ENCODE measurements at places on chromosomes 4 and X. TPM values are rescaled to one million over a fixed set of nuclear protein-coding genes. Genes with fewer than 3 reads are reported as not detected.

- peak; percentile 92 for DNase-seq
Observed at GRCh38 chrX:47361538-47362511, 8.6 kb upstream of the ZNF157 start.

DNA sequence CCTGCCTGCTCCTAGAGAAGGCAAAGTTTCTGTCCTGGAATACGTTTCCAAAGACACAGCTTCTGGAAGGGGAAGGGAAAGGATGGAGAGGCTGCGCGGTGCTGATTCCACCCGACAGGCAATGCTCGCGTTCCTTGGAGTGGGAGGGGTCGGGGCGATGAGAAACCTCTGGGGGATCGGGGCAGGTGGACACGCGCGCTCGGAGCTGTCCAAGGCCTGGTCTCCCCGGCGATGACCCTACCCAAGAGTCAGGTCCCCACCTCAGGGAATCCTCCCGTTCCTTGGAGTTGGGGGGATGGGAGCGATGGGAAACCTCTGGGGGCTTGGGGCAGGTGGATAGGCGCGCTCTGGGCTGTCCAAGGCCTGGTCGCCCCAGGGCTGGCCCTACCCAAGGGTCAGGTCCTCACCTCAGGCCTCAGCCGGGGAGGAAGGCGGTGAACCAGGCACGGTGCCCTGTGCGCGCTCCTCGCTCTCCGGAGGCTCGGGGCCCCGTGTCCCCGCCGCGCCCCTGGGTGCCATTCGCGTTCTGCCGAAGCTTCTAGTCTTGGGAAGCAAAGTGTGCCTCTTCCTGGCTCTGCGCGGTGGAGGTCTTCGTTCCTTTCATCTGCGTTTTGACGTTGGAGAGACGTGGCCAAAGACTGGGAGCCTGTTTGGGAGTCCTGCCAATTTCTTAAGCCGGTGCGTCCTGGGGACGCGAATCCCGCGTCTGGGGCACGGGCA, 10.6 kb upstream of the SHOX start:
- DNase-seq: peak; percentile 23

GRCh38 chr4:8697826-8698225, 105.3 kb downstream of the CPZ start:
- DNase-seq: peak; percentile 76

- peak; percentile 17 for DNase-seq
Observed at GRCh38 chr4:2360396-2360730, 58.1 kb downstream of the ZFYVE28 start.

DNA sequence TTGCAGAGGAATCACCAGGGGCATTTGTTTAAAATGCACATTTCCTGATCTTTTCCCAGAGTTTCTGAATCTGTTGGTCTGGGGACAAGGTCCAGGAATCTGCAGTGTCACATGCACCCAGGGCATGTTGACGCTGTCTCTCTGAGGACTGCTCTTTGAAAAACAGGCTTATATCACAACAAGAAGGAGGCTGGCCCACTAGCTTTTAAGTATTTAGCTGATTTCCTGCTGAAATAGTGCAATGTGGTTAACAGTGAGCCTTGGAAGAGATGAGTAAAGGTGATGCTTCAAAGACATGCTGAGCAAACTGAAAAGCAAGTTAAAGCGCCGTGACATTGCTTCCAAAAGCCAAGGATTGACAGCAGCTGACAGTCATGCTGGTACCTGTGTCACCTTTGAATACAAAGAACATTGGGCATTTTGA, 18.6 kb upstream of the SEPSECS start:
- no peak for DNase-seq

GRCh38 chr4:86497980-86498862, 95.9 kb upstream of the PTPN13 start:
- DNase-seq: peak; percentile 51

DNA sequence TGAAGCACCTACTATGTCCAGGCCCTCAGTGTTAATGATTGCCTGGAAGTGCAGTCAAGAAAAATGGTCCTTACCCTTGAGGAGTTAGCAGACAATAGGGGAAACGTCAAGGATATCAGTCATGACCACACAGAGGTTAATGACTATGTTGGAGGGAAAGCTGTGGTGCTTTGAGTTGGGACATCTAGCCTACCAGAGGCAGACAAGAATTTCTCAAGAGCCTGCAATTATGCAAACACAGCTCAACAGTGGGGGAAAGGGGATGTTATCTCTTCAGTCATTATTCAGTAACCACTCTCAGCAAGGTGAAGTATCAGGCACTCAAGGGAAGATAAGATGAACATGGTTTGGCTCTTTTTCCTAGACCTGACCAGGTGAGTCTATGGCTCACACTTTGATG, 7.0 kb upstream of the FGFBP1 start:
- DNase-seq: no peak

- no peak for DNase-seq
Observed at GRCh38 chrX:103626855-103627254, 1.9 kb upstream of the TCEAL1 start.

GRCh38 chr4:57219431-57219830, 109.2 kb upstream of the IGFBP7 start:
- DNase-seq: no peak

- no peak for DNase-seq
Observed at GRCh38 chrX:981791-982626, 230.4 kb downstream of the CRLF2 start.

GRCh38 chr4:99202094-99202493, 17.0 kb downstream of the ADH6 start:
- no peak for DNase-seq

DNA sequence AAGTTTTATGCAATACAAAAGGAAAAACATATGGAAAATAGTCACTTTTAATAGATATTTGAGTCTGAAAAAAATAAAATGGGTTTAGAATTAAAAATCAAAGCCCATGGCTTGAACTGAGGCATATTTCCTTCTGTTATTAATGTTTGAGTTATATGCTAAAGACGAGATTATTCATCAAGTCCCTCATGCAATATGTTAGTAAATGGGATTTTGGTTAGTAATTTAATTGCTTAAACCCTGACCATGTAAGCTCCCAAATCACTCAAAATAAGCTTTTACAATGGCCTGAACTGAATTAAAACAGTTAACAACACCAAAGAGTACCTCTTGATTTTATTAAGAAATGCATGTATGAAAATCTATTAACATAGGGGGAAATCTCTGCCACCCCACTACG, 12.1 kb downstream of the UNC5C start:
- no peak for DNase-seq

DNA sequence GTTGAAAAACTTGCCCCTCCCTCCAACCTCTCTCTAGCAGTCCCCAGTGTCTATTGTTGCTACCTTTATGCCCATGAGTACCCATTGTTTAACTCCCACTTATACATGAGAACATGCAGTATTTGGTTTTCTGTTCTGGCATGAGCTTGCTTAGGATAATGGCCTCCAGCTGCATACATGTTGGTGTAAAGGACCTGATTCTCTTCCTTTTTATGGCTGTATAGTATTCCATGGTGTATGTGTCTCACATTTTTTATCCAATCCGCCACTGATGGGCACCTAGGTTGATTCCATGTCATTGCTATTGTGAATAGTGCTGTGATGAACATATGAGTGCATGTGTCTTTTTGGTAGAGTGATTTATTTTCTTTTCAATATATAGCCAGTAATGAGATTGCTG, 50.0 kb upstream of the GPC4 start:
- DNase-seq: no peak

GRCh38 chr4:72312032-72312650, 256.9 kb downstream of the ADAMTS3 start:
- DNase-seq: no peak

GRCh38 chrX:153539171-153539978, 21.9 kb downstream of the ATP2B3 start:
- peak; percentile 97 for DNase-seq

DNA sequence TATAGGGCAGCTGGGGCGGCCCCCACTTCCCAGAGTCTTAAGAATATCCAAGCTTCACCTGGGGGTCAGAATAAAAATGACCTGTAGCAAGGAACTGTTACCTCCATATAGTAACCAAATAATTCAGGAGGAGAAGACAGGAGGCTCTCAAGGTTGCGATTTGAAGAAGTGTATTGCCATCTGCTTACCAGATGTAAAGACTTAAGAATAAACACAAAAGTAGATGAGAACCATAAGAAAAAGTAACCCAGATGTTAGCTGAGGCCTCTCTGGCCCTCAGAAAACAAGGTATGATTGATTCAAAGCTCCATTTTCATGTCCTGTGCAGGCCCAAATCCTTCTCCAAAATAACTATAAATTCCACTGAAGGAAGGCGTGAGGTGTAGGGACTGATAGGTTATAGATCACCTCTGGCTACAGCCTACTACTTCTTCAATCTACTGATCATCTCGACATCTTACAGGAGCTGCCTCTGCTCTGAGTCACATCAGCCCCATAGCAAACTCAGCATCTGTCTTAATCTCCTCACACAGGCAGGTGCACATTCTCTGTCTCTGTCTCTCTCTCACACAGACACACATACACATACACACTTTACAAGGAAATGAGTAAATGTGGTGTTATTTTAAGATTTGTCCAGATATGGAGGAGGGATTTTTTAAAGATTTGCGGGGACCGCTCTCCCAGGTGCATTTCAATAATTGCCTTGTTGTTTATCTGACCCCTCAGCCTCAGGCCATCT, 193.9 kb upstream of the EDNRA start:
- no peak for DNase-seq

- no peak for DNase-seq
Observed at GRCh38 chr4:7396186-7396910, 38.4 kb downstream of the PSAPL1 start.

DNA sequence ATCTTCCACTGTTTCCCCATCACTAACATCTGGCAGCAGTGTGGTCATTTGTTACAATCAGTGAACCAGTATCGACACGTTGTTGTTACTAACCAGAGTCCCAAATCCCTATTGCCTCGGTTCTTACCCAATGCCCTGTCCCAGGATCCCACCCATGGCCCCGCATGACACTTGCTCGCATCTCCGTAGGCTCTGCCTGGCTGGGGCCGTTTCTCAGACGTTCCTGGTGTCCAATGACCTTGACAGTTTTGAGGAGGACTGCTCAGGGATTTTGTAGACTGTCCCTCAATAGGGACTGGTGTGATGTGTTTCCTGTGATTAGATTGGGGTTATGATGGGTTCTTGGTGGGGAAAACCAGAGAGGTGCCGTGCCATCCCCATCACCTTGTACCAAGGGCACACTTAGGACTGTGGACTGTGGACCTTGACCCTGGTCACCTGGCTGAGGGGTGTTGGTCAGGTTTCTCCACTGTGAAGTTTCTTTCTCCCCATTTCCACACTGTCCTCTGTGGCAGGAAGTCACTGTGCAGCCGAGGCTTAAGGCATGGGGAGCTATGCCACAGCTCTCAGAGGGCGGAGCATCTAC, 108.4 kb downstream of the ADRA2C start:
- peak; percentile 61 for DNase-seq

DNA sequence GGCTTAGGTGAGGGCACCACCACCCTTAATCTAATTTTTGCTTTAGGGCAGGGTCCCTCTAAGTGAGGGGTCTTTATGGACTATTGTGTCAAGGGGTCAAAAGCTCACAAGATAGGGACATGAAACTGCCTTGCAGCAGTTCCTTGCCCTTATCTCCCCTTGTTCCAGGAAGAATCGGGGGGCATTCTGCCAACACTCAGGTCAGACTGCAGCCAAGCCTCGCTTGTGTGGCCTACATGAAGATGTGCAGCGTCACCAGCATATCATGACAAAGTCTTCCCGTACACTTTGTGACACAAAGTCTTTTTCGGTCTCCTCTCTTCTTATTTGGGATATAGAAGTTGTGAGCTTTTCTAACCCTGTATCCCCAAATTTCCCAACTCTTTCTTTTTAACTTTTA, 17.5 kb upstream of the USP9X start:
- no peak for DNase-seq

DNA sequence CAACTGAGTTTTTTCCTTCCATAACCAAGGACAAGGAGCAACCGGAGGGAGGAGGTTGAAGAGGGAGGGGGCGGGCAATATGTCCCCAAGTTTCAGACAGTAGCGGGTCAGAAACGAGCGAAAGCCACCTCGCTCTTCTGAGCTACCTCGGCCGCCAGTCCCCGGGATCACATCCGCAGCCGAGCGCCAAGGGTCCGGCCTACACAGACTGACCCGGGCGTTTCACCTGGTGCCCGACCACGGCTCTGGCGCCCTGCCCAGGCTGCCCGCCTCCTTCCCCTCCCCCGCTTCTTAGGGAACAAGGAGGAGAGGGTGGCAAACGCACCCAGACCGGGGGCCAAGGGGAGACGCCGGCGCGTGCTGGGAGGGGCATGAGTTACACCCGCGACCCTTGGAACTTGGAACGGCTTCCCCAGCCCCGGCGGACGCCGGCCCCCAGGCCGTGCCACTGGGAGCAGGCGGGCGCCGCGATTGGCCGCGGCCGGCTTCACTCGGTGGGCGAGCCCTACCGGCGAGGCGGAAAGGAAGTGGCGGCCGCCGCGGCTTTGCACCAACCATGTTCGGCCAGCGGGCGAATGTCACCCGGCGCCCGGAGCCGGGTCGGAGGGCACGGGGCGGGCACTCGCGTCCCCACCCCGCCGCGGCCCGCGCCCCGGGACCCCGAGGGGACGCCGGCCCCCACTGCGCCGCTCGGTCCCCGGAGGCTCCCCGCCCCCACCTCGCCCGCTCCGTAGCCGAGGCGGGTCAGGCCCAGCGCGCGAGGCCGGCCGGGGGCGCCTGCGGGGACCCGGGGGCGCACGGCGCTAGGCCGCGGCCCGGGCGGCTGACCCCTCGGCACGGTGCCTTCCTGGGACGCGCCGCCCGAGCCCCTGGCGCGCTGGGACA, 1.5 kb downstream of the IRF2 start:
- DNase-seq: peak; percentile 95

DNA sequence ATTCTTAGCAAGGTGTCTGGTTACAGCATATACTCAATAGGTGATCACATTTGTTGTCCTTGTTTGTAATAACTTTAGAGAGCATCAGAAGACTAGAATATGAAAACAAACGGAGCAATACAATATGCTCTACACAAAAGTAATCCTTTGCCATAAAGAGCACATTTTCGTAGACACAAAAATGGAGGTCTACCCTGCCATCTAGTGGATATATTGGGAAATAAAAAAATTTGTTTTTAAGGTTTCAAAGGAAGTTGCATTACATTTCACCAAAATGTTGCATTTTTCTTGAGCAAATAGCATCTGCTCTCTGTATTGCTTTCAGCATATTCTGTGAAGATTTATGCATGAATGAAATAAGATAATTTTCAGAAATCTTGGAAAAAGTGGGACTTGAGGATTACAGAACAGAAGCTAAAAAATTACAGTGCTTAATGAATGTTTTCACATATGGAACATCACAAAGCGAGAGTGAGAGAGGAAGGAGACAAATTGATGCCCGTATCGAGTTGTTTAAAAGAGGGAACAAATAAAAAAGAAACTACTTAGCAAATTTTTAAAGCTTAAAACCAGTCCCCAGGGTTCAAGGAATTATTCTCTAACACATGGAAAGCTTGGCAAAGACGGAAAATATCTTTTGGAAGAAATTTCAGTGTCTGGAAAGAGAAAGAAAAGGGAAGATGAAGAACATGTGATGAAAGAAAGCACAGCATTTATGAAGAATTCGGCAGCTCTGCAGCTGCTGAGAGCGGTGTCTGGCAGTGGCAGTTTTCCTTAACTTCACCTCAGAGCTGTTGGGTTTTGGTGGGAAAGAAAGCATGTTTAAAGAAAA, 390.1 kb downstream of the ANKRD50 start:
- DNase-seq: no peak

Gene MBNL3
- total RNA-seq: 2.9 TPM

Gene AMBN
- total RNA-seq: not detected

Gene CT45A7
- not detected for total RNA-seq

Gene ATP11C
- total RNA-seq: 63.1 TPM

Gene CT45A3
- total RNA-seq: not detected

Gene FAM241A
- total RNA-seq: 2.1 TPM

Gene PAGE5
- total RNA-seq: not detected

Gene RRH
- under 0.01 TPM for total RNA-seq
